ENCODE measurements at places on chromosomes 1 and 21.
A peak's percentile ranks its signal among the peaks of the same experiment; 100 is the strongest.

DNA sequence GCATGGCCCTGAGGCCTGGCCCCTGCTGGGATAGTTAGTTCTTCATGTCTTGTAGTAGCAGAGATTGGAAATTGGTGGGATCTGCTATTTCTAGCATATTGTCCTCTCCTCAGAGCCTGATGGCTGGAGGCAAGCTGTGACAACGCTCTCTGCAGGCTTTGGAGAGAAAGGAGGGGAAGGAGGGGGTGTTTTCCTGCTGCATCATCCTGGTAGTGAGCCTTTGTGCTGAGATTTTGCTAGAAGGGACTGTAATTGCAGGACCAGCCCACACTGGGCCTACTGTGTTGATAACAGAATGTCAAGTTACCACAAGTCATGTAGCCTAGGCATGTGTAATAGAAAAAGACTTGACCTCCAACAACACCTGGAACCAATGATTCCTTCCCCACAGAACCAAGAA lies 351.0 kb downstream of the SIPA1L2 start:
- DNase-seq, result no peak

DNA sequence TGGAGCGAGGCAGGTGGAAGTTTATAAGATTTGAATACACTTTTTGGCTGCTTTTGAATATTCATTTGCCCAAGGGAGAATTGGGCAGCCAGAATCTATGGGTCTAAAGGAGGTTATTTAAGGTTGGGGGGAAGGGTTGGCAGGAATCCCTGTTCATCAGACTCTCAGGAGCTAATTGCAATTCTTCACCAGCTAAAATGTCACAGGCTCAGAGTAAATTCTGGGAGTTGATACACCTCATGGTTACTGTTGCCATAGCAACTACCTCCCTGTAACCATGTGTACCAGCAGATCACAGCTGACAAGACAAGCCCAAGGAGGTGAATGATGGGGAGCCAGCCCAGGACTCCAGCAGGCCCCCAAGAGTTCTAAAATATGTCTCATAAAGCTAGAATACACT lies 75.5 kb downstream of the CAMK2N1 start:
- DNase-seq, result no peak

- DNase-seq, result no peak
Observed at GRCh38 chr1:209063767-209064659, 519.5 kb upstream of the CAMK1G start.

GRCh38 chr1:37767488-37767887 lies 2.6 kb upstream of the EPHA10 start:
- no peak for DNase-seq

DNA sequence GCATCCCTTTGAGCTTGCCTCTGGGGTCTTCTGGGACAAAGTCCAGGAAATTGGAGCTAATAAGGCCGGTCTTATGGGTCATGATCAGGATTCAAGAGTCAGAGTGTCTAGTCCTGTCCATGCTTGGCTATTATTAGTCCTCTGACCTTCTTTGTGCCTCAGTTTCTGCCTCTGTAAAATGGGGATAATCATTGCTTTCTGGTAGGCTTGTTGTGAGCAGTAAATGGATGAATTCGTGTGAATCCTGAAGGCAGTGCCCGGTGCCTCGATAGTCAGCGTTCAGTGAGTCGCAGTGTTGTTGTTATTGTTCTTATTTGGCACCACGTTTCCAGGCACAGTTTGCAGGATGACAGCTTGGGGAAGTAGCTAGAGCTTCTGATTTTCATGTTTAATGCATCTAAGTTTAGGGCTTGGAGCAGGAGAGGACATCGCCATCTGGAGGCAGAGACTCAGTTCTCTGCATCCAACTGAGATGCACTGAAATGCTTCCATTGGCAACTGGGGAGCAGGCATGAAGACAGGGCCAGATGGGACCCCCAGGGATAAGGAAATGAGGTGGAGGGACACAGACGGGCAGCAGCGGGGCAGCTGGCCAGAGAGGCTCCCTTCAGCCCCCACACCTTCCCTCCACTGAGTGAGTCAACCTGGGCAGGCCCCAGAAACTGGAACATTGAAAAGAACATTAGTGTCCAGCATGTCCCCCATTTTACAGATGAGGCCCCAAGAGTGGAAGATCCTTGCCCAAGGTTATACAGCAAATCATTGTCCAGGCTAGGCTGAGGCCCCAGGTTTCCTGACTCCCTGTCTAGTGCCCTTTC lies 160.3 kb downstream of the PTPRU start:
- DNase-seq, result no peak

- DNase-seq, result no peak
Observed at GRCh38 chr1:27650539-27651175, 15.7 kb upstream of the FGR start.

- no peak for DNase-seq
Observed at GRCh38 chr1:11107599-11107998, 7.9 kb upstream of the EXOSC10 start.

DNA sequence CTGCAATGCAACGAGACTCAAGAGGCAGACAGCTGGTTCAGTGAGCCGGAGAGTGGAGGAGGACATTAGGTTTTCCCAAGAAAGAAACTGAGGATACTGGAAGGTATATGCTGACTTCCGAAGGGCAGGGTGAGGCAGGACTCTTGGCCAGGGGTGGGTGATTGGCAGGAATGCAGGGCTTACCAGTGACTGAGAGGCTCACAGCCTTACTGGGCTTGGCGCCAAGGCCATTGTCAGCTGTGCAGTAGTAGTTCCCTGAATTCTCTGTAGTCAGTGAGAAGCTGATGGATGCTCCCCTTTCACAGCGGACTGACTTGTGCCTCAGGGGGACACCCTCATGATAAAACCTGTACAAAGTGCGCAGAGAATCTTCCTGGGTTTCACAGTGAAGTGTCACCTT lies 9.6 kb downstream of the FCRL5 start:
- DNase-seq, result no peak

DNA sequence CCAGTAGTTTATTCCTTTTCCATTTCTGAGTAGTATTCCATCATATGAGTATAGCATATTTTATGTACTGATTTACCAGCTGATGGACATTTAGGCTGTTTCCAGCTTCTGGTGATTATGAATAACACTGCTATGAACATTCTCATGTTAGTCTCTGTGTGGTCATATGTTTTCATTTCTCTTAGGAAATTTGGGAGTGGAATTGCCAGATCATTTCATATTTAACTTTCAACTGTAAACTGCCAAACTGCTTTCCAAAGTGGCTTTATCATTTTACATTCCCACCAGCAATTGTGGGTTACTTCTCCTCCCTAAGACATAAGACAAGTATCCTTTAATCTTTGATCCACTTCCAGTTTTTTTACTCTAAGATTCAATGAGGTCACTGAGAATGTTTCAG lies 85.7 kb upstream of the RALGPS2 start:
- no peak for DNase-seq

DNA sequence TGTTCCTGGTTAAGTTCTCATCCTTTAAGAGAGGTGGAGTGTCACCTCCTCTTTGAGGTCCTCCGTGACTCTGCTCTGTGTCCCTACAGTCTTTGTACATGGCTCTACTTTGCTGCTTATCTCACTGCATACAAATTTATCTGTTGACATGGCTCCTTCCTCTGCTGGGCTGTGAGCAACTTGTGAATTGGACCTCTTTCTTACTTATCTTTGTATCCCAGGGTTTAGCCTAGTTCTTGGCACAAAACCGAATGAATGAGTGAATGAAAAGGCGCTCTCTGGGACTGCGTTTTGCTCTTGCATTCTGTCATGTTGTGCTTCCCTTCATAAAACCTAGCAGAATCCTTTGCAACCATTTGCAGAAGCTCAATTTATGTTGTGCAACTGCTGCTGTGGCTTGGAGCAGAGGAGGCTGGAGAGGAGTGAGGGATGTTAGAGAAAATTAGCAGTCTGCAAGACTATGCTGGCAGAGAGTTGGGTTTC lies 12.4 kb downstream of the SLC26A9 start:
- DNase-seq, result no peak

DNA sequence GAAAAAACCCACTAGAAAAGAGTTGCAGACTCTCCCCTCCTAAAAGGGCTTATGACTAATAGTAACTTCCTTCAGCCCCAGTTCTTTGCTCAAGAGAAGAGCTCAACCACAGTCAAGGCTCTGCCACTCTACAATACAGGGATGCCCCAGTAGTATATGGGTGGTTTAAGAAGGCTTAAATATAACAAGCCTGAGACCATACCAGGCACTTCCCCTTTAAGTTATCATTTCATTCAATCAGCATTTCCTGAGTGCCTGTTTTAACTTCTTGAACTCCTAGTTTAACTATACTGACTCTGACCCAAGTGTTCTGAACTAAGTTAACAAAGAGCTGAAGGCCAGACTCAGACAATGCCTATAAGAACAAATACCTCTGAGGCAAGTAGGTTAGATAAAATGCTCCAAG lies 19.8 kb downstream of the PRPF38A start:
- DNase-seq, result no peak

GRCh38 chr1:30284728-30285475 lies 438.5 kb downstream of the MATN1 start:
- no peak for DNase-seq

DNA sequence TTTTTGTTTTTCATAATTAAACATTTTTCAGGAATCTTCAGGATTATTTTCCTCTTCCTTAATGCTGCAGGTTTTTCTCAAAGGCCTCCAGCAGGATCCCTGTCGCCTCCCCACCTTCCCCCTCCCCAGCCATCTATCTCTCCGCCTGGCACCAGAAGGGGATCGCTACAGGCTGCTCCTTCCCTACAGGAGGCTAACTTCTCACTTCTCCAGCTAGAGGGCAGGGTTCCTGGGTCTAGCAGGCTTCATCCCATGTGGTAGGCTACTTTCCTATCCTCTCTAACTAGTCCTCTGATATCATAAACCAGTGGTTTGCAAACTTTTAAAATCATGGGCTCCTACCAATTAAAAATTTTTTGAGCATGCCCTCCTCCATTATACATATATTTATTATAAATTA lies 104.1 kb downstream of the KCNN3 start:
- no peak for DNase-seq

GRCh38 chr1:160115545-160116282 lies at the start of gene ATP1A2:
ATP1A2 (plus strand) TSS chr1:160115759; CDS start chr1:160115862, 103 bp downstream.
- no peak for DNase-seq

GRCh38 chr21:33317786-33318486 lies 6.8 kb upstream of the IFNAR1 start:
- no peak for DNase-seq

GRCh38 chr1:46133181-46133658 lies 791 bp upstream of the PIK3R3 start:
- peak; percentile 9 for DNase-seq

- no peak for DNase-seq
Observed at GRCh38 chr1:182145441-182145840, 83.9 kb upstream of the ZNF648 start.

DNA sequence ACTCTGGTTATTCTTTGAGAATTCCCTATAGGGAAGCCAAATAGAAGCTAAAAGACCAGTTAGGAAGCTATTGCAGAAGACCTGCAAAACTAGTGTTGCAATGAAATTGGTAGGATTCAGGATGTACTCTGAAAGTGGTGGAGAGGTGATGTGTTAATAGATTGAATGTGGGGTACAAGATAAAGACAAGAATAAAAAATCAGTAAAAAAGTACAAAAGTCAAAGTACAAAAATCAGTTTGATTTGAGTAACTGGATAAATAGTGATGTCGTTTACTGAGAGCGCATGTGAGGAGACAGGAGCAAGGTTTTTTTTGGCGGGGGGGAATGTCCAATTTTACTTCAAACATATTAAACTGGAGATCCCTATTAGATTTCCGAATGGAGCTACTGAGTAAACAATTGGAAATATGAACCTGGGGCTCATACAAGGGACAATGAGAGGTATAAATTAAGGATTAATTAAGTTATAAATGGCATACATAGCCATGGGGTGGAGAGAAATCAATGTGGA lies 2.5 kb upstream of the DCAF8 start:
- no peak for DNase-seq

DNA sequence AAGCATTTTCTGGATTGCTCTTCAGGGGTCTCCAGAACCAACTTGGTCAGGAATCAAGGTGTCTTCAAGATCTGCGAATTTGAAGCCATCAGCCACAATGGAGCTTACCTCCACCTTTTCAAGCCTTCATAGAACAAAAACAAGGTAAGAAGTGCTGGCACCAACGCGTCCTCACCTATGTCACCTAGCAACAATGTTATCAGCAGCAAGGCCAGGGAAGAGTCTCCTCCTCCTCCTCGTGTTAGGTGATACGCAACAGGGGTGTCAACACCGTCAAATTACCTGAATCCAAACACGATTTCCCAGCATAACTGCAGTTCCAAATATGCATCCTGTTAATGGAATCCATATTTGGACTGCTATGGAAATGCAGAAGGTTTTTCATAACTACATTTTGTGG lies 4.1 kb upstream of the TIAM1 start:
- DNase-seq, result no peak

- DNase-seq, result no peak
Observed at GRCh38 chr1:56326056-56326455, 253.3 kb downstream of the PLPP3 start.

DNA sequence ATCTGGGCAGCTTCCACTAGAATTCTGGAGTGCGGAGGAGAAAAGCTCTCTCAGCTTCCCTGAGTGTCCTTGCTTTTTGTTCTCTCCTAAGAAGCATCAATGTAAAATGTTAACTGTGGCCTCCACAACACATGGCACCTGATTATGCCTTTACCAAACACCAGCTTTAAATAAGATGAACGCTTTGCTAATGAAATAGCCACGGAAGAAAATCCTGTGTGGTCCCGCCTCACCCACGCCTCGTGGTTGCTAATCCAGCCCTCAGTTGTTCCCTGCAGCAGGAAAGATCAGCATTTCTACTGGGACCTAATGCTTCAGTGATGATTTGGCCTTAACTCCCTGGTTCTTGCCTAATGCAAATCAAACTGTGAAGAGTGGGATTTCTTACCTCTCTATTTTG lies 1.8 kb upstream of the ERG start:
- no peak for DNase-seq

Measured in activated T-helper 1 cell treated with Interleukin-2 at 50 U/mL for 16 hours (primary cell).